Lung (tissue), 17 donors: ENCODE measurements at places on chromosomes 1 and 21.
A peak's percentile ranks its signal among the peaks of the same experiment; 100 is the strongest.

GRCh38 chr1:31755197-31755611, 8.9 kb downstream of the ADGRB2 start:
- DNase-seq, result peak; percentile 87

DNA sequence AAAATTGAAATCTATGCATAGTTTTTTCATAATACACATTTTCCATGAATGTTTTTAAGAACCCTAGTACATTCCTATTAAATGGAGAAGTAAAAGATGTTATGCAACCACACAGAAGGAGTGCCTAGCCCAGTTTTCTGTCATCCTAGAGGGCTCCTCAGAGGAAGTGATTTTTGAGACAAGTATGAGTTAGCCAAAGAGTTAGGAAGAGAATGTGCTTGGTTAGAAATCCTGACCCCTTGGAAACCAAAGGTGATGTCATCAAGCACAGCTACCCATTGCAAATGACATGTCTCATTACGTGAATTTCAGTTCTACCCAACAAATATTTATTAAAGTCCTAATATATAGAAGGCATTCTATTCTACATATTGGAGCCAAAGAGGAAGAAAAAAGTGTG, 88.9 kb upstream of the TNFSF4 start:
- DNase-seq, result no peak

GRCh38 chr21:29074007-29074376, 544 bp upstream of the CCT8 start:
- DNase-seq, result no peak

GRCh38 chr1:222926566-222926965, 111.7 kb downstream of the DISP1 start:
- DNase-seq, result peak; percentile 70

DNA sequence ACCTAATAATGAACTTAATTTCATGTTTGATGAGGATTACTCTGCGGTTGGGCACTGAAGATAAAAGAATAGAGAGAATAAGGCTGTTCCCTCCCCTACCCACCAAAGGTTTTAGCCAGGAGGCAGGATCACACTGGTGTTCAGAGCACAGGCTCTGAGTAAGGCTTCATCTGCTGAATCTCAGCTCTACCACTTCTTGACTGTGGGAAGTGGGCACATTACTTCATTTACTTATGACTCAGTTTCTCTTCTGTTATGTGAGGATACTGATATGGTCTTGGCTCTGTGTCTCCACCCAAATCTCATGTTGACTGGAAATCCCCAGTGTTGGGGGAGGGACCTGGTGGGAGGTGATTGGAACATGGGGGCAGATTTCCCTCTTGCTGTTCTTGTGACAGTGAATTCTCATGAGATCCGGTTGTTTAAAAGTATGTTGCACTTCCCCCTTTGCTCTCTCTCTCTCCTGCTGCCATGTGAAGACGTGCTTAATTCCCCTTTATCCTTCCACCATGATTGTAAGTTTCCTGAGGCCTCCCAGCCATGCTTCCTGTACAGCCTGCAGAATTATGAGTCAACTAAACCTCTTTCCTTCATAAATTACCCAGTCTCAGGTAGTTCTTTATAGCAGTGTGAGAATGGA, 79.7 kb downstream of the SMYD2 start:
- no peak for DNase-seq
